ENCODE measurements at places on chromosomes 1 and 21.
A peak's percentile ranks its signal among the peaks of the same experiment; 100 is the strongest.

- no peak for DNase-seq
Observed at GRCh38 chr1:69523032-69523431, 44.7 kb upstream of the LRRC7 start.

DNA sequence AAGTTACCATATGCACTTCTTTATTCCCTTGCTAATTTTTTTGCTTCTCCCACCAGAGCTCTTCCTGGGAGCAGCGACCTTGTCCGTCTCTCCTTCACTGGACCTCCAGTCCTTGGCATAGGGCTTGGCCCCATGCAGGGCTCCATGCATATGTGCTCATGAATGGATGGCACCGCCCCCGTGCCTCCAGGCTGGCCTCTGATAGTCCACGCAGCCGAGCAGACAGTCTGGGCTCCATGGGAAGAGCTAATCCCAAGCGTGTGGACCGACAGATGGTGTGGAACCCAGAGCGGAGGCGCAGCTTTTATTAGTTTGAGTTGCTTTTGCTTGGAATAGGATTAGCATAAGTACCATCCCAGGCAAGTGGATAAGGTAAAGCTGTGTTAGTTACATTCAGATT lies 41.8 kb downstream of the CDCP2 start:
- no peak for DNase-seq

- DNase-seq = no peak
Observed at GRCh38 chr1:190551638-190552037, 74.0 kb upstream of the BRINP3 start.

GRCh38 chr1:84143796-84144565 lies at the start of gene PRKACB:
TSS of gene PRKACB (plus strand) at chr1:84144271. CDS start at chr1:84144362, 91 bp downstream.
- peak; percentile 18 for DNase-seq

- DNase-seq = no peak
Observed at GRCh38 chr1:145916745-145917144, 1.8 kb downstream of the PEX11B start.
